ENCODE measurements at places on chromosomes 7 and 10.

DNA sequence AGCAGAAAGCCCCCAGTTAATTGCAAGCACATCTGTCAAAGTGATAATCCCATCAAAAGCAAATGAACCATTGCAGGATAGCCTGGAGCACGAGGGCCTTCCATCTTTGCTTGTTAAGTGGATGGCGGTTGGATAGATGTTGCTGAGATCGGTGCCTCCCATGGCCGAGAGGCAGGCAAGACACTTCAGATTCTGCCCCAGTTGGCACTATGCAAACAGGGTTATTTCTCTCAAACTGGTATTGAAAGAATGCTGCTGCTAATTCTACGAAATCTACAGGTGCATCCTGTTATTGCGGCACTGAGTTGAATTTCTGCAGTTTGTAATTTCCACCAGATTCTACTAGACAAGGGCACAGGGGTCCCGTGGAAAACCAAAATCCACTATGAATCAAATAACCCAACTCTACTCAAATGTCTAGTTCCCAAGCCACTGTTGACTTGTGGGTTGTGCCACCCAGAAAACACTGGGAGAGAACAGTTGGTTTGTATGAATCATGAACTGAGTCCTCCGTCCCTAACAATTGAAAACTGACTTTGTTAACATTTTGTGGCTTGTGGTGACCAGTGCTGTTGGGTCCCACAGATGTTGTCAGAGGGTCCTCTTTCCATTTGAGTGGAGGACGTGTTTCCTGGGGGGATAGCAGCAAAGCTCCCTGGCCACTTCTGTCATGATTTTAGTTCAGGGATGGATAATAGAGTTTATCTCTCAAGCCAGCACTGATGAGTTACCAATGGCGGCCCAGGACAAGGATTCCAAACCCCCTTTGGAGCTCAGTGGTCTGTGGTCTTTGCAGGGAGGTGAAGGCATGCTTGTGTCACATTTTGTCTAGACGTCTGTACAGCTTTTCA, 7.1 kb upstream of the IL2RA start:
- DNase-seq, result no peak

DNA sequence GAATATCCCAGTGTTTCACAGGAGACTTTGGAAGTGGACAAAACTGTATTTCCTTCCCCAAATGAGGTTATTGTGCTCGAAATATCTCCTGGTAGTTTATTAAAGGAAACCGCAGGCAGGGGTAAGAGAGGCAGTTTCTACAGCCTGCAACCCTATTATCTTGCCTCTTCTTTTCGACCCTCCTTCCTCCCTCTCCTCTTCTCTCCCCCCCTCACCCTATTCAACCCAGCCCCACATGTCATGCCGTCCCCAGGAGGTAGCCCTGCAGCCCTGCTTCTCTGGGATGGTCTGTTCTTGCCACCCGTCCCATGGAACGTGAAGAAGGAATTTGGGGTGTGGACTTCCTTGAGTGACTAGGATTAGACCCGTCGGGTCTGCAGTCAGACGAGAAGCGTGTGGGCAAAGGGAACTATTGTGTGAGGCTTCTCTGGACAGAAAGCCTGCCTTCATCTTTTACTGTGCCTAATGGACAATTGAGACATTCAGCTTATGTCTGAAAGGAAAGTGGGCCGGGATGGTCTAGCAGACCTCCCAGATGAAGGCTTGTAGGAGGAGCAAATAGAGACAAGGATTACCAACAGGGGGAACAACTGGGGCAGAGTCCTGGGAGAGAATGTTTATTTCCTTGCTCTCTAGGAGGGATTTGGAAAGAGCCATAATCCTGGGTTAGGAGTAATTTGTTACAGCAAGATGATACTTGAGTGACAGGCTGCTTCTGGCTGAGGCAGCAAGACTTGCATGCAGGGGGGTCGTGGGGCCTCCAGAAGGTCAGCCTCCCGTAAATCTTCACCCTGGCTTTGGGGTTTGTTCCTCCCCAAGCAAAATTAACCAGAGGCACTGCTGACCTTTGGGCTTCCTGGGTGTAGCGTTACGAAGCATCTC, 77.8 kb downstream of the TCF7L2 start:
- no peak for DNase-seq

- peak; percentile 9 for DNase-seq
These were observed 4.9 kb downstream of the HKDC1 start for GRCh38 chr10:69224862-69225657.

DNA sequence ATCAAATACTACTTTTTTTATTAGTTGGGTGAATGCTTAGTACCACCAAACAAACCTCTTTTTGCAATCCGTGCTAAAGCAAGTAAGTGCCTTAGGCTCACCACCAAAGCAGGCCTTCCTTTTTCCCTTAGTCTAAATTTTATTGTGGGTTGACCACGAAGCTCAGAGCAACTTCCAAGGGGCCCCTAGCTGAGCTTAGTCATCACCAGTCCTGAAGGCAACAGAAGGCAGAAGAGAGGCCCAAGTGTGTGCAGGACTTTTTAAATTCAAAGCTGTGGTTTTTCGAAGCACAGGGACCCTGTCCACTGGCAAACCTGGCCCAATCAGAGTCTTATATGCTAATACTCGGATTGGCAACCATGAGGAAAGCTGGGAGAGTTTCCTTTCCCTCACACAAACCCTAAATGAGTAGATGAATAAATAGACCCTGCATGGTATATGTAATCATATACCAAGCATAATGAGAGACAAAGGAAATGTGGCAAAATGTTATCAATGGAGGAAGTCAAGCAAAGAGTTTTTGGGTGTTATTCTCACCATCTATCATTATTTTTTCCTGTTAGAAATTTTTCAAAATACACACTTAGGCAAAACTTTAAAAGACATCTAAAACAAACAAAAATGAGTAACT, 453.2 kb upstream of the GALNT17 start:
- DNase-seq, result peak; percentile 76

GRCh38 chr10:116171505-116171904, 101.5 kb downstream of the GFRA1 start:
- no peak for DNase-seq

GRCh38 chr7:44847509-44847919, 373 bp downstream of the H2AZ2 start:
- DNase-seq, result peak; percentile 56

DNA sequence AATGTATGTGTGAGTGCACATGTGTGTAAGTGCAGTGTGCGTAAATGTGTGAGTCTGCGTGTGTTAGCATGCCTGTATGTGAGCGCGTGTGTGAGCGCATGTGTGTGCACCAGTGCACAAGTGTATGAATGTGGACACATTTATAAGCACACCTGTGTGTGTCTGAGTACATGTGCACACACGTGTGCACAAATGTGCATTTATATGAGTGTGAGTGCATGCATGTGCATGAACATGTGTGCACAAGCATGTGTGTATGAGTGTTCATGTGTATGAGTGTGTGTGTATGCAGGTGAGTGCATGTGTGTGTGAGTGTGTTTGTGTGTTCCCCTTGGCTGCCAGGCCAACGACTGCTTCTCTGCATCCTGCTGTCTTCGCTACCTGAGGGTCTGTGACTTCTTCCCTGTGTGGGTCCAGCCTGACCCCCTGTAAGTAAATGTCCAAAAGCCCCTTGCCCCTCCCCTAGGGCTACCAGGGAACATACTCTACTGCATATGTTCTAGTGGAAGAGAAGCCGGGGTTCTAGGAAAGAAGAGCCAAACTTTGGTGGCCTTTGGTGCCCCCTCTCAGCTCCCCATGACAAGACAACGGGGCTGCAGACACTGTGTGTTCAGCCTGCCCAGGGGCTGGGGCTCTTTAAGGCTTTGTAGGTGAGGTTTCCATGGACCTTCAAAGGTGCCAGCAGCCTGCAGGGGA, 17.0 kb downstream of the GOLGA7B start:
- DNase-seq, result no peak

DNA sequence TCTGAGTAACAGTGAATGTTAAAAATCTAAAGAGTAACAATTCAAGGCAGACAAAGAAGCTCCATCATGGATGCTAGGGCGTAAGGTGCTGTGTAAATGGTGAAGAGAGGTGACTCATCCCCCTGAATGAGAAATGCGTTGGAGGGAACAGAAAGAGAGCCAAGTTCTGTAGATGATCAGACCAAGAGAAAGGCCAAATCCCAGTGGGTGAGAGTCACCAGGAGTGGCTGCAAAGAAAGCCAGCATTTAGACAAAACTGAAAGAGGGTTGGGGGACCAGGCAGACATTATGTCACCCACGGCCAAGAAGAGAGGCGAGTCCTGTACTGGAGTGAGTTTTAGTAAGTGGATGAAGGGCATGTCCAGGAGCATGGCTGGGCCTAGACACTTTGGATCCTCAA, 153.1 kb downstream of the TRIL start:
- peak; percentile 65 for DNase-seq

DNA sequence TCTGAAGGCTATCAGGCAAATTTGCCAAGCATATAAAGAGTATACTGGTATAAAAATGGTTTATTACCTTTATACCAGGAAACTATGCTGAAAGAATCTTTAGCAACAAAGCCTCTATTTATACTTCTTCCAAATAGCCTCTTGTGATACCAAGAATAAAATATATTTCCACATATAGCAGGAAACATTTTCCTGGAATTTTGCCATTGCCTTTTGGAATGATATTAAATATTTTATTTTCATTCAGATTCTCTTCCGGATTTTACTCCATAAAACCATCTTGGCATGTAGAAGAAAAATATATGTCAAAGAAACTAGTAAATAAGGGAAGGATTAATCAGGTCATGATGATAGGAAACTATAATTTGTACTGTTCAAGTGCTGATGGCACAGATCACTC, 17.7 kb downstream of the SOSTDC1 start:
- DNase-seq, result no peak

- DNase-seq, result no peak
These were observed 17.8 kb upstream of the WDR11 start for GRCh38 chr10:120833222-120833928.

DNA sequence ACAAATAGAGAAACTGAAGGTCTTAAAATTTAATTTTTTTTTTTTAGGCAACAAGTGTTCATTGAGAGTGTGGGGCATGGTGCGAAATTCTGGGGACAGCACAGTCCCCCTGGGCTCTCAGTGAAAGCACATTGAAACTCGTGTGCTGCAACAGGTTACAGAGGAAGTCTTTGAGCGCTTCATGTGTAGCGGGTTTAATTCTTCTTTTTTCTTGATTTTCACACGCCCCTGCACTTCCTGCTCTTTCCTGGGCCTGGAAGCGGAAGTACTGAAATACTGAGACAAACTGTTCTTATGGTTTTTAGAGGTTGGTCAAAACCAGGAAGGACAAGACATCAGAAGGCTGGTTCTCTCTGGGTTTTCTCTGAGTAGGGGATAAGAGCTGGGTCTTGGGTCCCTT, 203.5 kb downstream of the PTEN start:
- no peak for DNase-seq

GRCh38 chr7:91034459-91035368, 229.5 kb upstream of the FZD1 start:
- peak; percentile 44 for DNase-seq

DNA sequence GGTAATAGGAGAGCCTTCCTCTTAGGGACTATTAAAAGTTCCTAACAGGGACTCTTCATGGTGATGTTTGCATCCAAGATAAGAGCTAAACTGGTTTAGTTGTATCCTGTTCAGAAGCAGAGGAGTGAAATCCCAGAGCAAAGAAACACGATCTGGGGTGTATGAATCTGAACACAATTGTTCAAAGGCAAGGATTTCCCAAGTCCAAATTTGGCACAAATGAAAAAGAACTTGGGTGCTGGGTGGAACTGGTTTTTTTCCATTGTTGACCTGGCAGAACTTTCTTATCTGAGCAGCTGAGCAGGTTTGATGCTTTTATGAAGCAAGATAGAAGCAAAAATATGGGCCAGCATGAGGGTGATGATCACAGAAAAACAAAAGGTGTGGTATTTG, 6.0 kb downstream of the AGFG2 start:
- DNase-seq, result no peak

DNA sequence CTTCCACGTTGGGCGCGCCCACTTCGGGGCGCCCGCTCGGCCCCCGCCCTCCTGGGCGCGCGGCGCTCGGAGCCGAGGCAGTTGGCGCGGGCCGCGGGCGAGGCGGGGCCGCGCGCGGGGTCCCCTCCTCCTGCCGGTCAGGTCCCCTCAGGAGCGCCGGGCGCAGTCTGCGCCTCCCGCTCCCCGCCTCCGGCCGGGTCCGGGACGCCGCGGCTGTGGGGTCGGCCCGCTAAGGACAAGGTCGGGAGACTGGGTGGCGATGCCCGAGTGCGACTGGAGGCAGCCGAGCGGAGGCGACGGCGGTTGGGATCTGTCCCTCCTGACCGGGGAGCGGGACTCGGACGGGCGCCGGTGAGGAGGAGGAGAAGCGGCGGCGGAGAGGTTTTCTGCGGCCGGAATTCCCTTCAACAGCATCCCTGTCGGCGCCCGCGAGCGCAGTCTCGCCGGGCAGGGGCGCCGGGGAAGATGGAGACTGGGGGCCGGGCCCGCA, at the start of gene ATRNL1:
Gene ATRNL1, plus strand, starts transcription at position 80 of the 490 bp plus-strand sequence. Its CDS starts 386 bp downstream, at position 466.
- DNase-seq, result no peak

GRCh38 chr10:4319870-4320367, 506.1 kb upstream of the AKR1E2 start:
- DNase-seq, result no peak

- DNase-seq, result no peak
These were observed 31.9 kb upstream of the SAMD8 start for GRCh38 chr10:75079436-75080083.

DNA sequence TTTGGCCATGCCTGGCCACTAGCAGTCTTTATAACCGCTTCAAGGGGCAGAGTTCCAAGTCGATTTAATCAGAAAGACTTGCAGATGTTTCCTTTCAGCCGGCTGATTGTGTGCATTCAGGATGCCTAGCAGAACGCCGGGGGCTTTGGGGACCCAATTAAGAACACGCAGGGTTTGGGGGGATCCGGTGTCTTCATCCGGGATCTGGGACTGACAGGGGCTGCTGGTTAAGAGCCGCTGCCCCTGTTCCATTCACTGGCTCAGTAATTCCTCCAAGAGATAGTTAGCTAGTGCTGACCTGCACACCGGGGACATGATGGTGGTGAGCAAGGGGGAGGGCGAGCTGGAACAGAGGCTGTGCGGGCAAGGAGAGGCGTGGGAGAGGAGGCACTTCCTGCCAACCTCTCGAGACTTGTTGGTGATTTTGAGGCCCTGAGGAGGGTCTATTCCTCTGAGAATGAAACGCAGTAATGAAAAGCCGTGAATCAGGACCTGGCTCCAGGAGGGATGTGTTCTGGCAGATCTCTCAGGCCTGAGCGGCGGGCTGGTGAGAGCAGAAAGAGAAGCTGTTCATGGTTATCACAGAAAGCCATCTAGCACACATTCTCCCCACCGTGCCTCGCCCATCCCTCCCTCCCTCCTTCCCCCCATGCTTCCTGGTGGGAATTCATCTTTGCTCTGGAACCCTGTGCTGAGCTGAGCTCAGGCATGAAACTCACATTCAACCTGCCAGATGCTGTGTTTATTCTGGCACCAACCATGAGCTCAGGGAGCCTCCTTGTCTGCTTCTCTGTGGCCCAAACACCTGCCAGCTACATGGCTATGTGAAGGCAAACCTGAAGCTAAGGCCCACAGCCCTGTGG, 152.0 kb downstream of the CCDC3 start:
- DNase-seq, result no peak
